T-helper 2 cell (primary cell): ENCODE measurements at places on chromosomes 7 and 10.

- no peak for DNase-seq
Observed at GRCh38 chr7:123995617-123996326, 37.1 kb downstream of the TMEM229A start.

- DNase-seq = no peak
Observed at GRCh38 chr10:132812520-132812919, 26.6 kb upstream of the NKX6-2 start.

DNA sequence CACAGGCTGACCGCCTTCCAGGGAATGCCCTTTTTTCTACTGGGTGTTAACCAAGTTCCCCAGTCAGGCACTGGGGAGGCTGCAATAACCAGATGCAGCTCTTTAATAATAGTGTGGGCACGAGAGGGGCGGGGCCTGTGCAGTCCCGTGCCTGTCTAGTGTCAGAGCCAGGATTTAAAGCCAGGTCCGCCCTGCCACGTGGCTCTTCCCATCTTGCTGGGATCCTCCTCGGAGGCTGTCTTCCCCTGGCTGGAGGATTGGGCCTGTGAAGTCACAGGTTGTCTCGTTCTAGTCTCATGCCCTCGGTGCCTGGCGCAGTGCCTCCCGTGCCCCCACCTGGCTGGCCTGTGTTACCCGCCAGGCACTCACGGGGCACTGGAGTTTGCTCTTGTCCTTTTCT is 25.2 kb downstream of the TMEM120A start:
- no peak for DNase-seq

GRCh38 chr10:80154978-80155695 is 22.6 kb downstream of the PLAC9 start:
- DNase-seq = no peak

GRCh38 chr10:121418126-121418777 is 180.0 kb downstream of the FGFR2 start:
- DNase-seq = no peak

GRCh38 chr10:19922236-19922963 is 106.2 kb downstream of the PLXDC2 start:
- no peak for DNase-seq

DNA sequence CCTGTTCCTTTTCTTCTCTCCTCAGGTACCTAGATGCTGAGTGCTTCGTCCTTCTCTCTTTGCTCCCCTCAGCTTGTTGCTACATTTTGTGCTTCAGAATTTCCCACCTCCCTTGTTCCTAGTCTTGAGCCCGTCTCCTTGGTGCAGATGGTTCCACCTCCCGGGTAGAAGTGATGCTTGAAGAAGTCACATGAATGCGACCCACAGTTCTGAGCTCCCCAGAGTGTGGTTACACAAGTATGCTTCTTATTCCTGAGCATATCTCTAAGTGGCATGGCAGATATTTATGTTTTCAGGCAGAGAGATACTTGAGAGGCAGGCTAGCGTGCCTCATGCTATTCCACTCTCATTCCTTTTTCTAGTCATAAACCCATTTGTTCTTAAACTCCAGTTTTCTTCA is 34.0 kb downstream of the INPP5F start:
- no peak for DNase-seq

GRCh38 chr10:93435621-93436397 is 46.3 kb downstream of the MYOF start:
- no peak for DNase-seq

- DNase-seq = no peak
Observed at GRCh38 chr10:115278294-115278693, 185.1 kb downstream of the ATRNL1 start.

GRCh38 chr10:128867210-128867609 is 599.8 kb upstream of the MGMT start:
- no peak for DNase-seq

DNA sequence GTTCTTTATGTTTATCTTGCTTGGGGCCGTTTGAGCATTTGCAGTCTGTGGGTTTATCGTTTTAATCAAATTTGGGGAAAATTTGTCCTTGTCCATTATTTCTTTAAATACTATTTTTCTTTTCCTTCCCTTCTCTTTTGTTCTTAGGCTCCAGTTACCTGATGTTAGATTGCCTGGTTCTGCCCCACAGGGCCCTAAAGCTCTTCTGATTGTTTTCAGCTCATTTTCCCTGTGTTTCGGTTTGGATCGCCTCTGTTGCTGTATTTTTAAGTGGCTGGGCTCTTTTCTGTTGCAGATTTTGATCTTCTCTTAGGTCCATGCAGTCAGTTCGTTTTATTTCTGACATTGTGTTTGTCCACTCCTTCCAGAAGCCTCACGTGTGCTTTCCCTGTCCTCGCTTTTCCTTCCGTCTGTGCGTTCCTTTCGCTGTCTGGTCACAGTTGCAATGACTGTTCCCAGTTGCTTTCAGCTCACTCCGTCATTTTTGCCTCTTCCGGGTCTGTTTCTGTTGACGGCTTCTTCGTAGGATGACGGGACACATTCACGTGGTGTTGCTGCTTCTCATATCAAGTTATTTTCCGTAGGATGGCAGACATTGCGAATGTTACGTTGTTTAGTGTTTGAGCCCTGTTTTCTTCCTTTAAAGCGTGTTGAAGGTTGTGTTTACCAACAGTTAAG is 111.4 kb downstream of the INPP5A start:
- no peak for DNase-seq

GRCh38 chr10:79310911-79311573 is 36.2 kb upstream of the PPIF start:
- DNase-seq = no peak

- no peak for DNase-seq
Observed at GRCh38 chr7:123674399-123675180, 18.9 kb downstream of the LMOD2 start.

DNA sequence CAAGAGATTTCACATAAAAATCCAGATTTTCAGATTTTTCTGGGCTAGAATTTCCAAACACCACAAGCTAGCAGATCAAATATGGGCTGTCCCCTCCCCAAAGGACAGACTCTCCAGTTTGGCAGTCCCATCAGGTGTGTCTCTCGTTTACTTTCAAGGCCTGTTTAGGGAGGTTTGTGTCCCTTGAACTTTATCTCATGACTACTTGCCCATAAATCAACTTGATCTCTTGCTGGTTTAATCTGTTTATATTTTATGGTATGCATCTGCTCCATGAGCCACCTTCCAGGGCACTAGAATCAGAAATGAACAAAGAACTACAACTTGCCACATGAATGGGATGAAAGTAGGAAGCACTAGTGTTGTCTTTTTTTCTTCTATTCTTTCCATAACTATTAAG is 5.2 kb downstream of the ZDHHC6 start:
- no peak for DNase-seq

DNA sequence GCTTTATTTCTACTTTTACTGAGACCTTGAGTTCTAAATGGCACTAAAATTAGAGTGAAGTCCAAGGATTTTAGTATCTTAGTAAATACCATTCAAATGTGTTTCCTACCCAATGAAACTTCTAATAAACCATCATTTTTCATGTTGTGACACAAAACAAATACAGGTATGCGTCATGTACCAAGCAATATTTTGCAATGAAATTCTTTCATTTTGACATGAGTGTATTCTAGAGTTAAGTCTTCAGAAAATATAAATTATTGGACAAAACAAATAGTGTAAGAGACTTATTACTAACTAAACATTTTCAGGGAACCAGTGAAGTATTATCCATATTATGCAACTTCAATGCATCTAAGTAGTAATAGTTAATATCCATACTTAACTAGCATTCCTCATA is 16.5 kb downstream of the HGF start:
- DNase-seq = no peak

GRCh38 chr7:127705461-127705959 is 53.5 kb downstream of the SND1 start:
- no peak for DNase-seq

DNA sequence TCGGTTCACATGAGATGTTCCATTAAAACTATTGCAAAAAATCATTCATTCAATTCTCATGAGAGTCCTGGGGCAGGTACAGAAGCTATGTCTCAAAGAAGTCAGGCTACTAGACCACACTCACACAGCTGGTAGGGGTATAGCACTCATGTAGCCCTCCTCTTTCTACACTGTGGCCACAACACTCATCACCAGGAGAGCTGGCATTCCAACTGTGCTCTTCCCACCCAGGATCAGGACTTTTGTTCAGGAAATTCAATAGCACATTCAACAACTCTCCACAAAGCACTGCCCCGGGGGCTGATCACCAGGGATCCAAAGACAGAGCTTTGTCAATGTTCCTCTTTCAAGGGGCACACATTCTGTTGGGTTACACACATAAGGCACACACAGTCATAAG is 31.0 kb upstream of the C10orf90 start:
- no peak for DNase-seq

GRCh38 chr10:83991986-83992753 is 147.1 kb upstream of the GHITM start:
- no peak for DNase-seq

DNA sequence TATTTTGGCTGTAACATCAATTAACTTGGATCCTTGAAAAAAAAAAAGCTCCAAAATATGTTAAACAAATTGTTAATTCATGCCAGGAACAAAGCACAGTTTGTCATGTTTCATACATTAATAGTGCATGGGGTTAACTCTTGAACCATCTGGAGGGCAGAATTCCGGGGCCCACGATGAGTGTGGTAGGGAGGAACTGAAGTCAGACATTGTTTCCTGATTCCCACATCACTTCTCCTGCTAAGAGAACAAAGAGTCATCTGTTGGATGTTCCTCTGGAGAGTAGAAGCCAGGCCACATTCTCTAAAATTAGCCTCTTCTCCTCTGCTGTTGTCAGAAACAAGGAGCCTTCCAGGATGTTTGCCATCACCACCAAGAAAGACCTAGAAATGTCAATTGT is 54.6 kb downstream of the TMEM178B start:
- no peak for DNase-seq
